Fibroblast of skin of back (primary cell): ENCODE measurements at places on chromosomes 7 and 10.
A peak's percentile ranks its signal among the peaks of the same experiment; 100 is the strongest.

- DNase-seq: peak; percentile 88
Observed at GRCh38 chr10:119872860-119873681, 428 bp upstream of the MCMBP start.

- DNase-seq: no peak
Observed at GRCh38 chr10:8614054-8614565, 559.6 kb downstream of the GATA3 start.

DNA sequence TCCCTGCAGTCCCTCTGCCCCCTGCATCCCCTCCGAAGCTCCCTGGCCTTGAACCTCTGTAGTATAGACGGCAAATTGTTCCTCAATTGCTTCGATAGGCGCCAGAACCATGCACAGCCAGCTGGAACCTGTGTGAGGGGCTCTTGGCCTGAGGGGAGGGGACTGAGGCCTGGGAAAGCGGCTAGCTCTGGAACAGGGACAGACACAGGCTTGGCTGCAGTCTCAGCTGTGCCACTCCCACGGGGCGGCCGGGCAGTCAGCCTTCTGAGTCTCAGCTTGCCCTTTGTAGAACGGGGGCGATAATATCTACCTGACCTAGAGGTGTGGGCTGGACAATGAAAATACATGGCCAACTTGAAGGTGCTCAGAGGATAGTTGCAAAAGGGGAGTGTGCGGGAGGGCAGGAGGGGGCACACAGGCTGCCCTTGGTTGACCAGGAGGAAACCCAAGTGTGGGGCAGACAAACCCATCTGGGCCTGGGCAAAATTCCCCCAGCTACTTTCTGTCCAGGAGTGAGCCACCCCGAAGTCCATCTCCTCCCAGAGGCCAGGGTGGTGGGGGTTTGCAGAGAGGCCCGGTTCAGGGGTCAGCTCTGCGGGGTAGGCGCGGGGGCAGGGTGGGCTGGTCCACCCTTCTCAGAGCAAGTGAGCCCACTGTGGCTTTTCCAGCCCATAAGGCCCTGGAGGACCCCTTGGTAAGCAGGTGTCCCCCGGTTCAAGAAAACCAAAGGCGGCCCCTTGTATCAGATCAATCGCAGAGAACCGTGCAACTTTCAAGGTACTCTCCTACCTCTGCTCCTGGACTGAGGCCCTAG is 4.6 kb downstream of the CRYGN start:
- DNase-seq: no peak

GRCh38 chr10:73819081-73819480 is 7.7 kb upstream of the NDST2 start:
- DNase-seq: no peak

DNA sequence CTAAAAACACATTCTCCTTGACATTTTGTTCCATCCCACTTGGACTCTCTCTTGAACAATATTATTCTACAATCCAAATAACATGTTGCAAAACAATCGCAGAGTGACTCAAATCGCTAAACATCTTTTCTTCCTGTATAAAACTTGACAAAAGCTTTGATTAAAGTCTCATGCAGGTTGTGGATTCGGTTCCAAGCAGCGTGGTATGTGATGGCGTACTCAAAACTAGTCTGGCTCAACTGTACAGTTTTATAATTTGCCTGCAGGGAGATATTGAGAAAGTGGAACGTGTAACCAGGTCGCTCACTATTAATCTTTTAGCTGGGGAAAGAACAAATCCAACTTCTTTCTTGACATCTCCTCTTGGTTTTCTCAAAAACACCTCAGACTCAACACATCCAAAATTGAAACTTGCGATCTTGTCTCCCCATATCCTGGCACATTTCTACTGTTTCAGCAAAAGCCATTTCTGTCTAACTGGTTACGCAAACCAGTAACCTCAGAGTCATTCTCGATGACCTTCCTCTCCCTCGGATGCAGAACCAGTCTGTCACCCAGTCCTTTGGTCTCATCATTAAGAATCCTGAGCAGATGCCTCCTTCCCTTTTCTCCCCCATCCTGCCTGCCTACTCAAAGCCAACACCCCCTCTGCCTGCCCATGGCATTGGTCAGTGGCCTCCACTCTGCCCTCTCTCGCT is 100.1 kb downstream of the CACNB2 start:
- no peak for DNase-seq

DNA sequence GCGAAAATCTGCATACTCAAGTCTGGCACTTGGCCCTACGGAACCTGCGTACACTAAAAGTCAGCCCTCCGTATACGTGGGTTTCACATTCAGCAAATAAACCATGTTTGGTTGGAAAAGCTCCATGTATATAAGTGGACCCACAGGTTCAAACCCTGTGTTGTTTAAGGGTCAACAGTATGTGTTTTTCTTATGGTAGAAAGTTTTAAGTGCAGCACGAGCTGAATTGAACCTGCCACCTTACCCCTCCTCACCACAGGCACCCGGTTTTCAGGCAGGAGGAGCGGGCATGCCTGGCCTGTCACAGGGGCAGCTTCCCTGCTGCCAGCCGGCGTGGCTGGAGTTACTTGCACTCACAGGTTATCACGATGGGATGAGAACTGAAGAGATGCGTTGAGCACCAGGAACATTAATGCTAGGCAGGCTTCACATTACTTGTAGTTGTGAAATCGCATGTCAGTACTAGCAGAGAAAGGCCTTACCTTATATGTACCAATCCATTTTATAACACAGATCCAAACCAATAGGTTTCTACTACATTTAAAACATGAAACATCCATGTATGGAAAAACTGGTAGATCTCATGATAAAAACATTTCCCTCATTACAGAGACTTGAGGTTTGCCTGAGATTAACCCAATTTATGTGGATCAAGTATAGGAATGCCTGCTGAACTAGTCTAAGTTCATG is 12.9 kb downstream of the INSIG1 start:
- DNase-seq: no peak

DNA sequence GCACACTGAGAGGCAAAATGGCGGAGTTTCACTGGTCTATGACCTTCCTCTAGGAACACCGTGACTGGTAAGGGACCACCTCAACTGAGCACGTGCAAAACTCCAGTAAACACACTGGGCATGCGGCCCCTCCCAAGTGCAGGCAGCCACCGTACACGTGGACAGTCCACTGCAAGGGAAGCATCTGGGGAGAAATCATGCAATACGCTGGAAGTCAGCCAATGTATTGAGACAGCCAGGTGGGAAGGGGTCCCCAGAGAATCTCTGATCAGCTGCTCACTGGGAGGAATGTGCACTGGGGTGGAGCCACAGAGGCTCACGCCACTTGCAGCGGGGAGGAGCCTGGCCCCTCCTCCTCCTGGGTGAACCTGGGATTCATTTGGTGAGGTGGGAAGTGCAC is 49.3 kb downstream of the CFAP46 start:
- DNase-seq: no peak

DNA sequence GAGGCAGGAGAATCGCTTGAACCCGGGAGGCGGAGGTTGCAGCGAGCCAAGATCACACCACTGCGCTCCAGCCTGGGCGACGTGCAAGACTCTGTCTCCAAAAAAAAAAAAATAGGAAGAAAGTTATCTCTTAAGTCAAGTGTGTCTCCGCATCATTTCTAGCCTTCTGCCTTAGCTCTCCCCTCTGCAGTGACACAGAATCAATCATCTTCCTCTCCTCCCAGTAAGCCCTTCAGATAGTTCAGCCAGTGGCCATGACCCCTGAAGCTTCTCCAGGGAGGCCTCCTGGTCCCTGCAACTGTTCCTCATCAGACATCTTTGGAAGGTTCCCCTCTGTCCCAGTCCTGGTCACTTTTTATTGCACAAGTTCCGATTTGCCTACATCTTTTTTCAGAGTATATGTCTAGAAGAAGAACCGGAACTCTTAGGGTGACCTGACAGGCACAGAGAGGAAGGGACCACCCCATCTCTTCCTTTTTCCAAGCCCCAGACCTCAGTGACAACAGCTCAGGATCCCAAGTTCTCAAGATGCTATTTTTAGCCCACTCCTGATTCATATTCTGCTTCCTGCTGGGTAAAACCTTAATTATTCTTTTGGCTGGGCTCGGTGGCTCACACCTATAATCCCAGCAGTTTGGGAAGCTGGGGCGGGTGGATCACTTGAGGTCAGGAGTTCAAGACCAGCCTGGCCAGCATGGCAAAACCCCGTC is 6.6 kb upstream of the RHBDD2 start:
- peak; percentile 44 for DNase-seq

- peak; percentile 6 for DNase-seq
Observed at GRCh38 chr10:123009105-123009820, 457 bp downstream of the ACADSB start.

DNA sequence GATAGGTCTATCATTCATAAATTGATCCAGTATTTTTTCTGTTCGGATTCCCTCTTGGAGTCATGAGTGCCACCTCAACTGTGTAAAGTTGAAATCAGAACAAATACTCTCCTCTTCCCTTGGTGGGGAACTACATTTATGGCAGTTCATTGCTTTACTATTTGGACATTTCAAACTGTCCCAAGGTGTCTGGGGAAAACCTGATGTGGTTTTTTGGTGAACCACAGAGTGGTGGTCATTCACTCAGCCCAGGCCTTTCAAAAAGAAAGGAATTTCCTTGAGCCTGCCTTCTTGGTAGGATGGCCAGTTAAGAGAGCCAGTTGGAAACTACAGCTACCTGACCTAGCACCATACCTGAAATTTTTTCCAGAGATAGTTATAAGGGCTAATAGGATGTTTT is 59.0 kb downstream of the ABCB1 start:
- no peak for DNase-seq
